ENCODE measurements at places on chromosomes 1 and 21.
A peak's percentile ranks its signal among the peaks of the same experiment; 100 is the strongest.

- no peak for DNase-seq
These were observed 262.9 kb upstream of the PROX1 start for GRCh38 chr1:213724640-213725536.

- DNase-seq = no peak
These were observed 9.9 kb upstream of the MPL start for GRCh38 chr1:43327549-43328292.

DNA sequence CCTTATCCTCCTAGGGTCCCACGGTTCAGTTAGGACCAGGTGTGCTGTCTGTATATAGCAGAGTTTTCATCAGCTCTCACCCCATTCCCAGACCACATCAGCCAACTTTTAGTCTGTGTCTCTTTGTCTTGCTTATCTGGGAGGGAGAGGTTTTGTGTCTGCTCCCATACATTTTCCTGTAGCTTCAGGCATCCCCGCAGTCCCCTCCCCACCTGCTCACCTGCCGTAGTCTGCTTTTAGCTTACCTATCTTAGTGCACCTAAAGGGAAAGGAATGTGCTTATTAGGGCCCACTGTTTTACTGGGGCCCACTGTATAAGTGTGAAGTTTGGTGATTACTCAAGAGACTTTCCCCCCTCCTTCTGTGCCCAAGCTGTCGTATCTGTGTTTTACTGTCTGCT, 225.1 kb downstream of the PLA2G4A start:
- DNase-seq = no peak

GRCh38 chr1:205246351-205247119, 18.8 kb downstream of the TMCC2 start:
- no peak for DNase-seq

- DNase-seq = no peak
These were observed 6.4 kb upstream of the SPATC1L start for GRCh38 chr21:46190491-46191131.

GRCh38 chr21:36254106-36254941, 65.7 kb upstream of the MORC3 start:
- DNase-seq = no peak

GRCh38 chr1:99672530-99673213, 26.8 kb downstream of the PALMD start:
- no peak for DNase-seq

- no peak for DNase-seq
These were observed 10.2 kb downstream of the PPFIA4 start for GRCh38 chr1:203036537-203036936.

DNA sequence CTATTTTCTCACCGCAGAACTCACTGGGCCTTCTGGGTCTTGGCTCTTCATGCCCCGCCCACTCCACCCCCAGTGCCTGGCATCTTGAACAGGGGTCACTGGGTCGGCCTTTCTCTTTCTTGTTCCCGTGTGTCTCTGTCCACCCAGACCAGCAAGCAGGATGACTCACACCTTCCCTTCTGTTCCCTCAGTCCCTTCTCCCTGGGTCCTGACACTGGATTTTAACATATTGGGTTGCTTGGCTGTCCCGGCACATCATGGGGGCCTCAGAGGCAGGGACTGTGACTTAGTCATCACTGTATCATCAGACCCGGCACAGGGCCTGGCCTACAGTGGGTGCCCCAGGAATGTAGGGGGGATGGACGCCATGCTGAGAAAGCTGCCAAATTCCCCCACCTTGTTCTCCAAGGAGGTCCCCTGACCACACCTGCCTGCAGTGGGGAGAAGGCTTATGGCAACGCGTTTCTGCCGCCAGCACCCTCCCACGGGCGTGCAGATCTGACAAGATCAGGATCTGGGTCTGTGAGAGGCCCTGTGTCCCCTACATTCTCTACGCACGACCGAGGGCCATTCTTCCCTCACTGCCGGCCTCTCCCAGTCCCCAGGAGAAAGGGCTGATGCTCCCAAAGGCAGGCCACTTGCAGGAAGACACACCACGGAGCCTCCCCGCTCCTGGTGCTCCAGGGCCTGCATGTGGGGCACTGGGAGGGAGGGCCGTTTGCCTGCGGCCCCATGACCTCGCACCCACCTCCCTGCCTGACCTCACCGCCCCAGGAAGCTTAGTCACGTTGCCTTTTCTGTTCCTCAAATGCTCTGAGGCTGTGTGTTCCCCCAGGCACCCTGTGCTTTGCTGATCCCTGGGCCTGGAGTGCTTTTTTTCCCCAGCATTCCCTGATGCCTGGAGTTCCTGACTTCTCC, 157.2 kb upstream of the TMEM51 start:
- no peak for DNase-seq

DNA sequence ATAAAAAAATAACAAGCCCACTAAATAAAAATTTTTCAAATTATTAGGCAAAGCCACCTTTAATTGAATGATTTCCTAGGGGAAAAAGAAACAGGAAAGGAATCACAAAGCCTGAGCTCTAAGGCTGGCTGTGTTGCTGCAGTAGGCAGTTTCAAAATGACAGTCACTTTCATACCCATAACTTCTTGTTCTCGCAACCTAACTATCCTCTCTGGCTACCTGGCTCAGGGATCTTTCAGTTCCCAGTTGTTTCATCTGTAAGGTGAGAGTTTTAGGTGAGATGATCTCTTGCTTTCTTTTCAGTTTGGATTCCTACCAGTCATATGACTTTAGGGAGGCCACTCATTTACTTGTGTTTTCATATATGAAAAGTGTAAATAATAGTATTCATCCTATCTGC, 226.1 kb downstream of the ASTN1 start:
- no peak for DNase-seq

DNA sequence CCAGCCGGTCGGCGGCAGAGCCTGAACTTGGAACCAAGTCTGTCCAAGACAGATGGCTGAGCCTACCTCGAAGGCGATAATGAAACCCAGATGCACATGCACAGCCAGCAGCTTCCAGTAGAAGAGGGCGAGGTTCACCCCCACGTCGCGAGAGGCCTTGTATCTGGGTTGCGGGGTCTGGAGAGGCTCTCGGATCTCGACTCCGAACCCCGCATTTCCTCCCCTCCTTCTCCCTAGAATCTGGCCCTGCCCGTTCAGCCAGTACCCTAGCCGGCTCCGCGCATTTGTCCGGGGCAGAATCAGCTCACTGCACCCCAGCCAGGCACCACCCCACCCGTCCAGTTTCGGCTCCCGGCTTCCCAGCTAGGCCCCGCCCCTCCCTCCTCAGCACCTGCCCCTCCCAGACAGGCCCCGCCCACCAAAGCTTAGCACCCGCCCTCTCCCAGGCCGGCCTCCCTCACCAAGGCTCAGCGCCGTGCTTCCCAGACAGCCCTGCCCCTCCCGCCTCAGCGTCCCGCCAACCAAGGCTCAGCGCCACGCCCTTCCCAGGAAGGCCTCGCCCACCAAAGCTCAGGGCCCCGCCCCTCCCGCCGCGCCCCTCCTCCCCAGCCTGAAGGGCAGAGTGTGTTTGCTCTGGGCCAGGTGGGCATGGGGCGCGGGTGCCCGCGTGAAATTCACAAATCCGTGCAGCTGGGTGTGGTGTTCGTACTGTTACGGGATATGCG, 4.8 kb upstream of the ARHGEF19 start:
- DNase-seq = peak; percentile 87

- no peak for DNase-seq
These were observed 15.6 kb upstream of the FAAP20 start for GRCh38 chr1:2210084-2210653.

DNA sequence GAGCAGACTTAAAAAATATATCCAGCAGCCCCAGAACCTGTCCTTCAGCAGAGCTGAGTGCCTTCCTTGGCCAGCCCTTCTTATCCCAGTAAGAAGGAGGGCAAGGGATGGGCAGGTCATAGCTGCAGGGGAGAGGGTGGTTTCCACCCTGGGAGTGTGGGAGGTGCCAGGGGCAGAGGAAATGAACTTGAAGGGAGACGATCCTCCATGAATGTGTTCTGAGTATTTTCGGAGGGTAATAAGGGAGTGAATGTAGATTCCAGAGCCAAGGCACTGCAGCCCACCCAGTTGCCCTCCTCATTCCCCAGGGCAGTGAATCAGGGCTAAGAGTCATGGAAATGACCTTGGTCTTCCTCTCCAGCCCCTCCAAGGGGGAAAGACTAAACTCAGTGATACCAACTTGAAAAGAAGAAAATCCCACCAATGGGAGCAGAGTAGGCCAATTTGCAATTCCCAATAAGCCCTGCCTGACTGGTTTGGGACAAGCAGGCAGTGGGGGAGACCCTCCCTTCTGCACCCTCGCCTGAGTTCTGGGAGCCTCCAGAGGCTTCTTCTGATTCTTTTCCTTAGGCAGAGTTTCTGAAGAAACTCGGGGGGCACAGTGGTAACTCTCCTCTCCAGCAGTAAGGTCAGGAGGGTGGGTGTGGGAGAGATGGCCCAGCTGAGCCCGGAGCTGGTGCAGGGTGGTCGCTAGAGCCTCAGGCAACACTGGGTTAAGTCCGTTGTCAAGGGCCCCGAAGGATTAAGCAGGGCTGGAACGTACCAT, 4.2 kb downstream of the MYOG start:
- DNase-seq = no peak

- DNase-seq = no peak
These were observed 60.8 kb downstream of the PRKCZ start for GRCh38 chr1:2110738-2111673.

DNA sequence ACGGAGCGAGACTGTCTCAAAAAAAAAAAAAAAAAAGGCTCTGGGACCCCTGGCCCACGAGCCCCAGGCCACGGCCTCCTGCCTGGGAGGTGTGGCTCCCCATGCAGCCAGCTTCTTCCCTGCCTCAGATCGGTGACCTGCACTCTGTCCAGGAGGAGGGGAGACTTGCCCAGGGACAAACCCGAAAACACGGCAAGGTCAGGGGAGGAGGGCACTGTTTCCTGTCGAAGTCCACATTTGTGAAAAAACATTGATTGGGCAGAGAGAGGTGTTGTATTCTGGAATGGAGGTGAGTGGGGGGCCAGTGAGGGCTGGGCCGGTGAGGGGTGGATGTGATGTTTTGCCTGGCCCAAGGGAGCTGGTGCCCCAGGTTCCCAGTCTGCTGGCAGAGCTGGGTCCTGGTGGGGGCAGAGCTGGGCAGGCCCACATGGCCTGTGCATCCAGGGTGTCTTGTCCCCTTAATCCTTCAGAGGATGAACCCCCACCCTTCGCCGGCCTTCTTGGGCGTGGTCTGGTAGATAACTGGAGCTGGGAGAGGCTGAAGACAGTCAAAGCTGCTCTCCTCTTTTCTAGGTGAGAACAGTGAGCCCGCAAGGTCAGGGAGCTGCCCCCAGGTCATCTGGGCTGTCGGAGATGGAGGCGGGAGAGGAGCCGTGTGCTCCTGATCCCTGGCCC, 12.4 kb upstream of the FAAP20 start:
- DNase-seq = no peak

DNA sequence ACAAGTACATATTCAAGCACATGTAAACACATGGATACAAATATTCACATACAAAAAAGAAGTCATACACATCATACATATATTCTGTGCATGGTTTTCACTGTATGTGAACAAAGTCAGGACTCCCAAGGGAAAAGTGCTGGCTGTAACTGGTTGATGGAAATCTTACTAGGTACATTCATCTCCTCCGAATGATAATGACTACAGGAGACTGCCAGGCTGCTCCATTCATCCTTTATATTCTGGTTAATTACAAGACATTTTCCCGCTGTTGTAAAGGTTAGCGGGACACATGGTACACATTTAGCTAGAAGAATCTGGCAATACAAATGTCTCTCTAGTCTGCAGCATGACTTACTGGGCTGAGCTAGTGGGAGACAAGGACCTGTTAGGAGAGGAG, 26.2 kb upstream of the HMGB4 start:
- no peak for DNase-seq

- DNase-seq = no peak
These were observed 5.5 kb downstream of the SASS6 start for GRCh38 chr1:100127226-100127625.

DNA sequence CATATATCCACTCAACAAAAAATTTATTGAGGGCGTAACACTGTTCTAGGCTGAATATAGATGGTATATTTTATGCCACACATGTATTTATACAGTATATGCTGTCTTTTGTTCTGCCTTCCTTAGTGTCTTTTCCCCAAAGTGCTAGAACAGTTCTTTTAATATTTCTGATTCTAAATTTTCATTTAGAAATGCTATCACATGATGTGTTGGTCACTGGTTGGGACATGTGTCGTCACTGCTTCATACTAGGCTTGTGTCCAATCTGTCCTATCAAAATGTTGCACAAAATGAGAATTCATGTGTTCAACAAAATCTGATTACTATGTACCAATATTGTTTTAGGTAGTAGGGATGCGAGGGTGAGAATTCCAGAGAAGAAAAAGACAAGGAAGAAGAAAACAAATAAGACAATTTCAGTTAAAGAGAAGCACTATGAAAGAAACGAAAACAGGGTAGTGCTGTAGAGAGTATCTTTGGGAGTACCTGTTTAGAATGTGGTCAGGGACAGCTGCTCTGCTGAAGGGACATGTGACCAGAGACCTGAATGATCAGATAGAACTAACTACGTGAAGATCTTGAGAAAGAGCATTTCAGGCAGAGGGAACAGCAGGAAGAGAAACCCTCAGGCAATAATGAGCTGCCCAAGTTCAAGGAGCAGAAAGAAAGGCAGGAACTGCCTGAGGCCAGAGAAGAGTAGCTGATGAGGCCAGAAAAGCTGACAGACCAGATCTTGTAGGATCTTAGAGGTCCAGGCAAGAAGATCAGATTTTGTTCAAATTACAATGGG, 1.3 kb downstream of the KMO start:
- DNase-seq = no peak

GRCh38 chr1:150235294-150235851, 539 bp downstream of the ANP32E start:
- peak; percentile 16 for DNase-seq

GRCh38 chr1:174914991-174915390, 84.8 kb upstream of the CACYBP start:
- no peak for DNase-seq

DNA sequence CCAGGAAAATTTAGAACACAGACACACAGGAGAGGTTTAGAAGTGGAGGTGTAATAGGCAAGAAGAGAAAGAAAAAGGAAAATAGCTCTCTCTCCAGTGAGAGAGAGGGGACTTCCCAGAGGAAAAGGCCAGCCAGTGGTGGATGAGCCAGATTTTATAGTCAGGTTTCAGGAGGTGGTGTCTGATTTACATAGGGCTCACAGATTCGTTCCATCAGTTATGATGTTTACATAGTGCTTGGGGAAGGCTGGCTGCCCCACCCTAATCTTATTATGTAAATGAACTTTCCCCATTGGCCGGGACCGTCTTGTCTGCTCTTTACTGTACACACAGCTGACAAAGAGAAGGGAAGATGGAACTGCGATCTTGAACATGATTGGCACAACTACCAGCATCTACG, 797.3 kb downstream of the PLA2G4A start:
- no peak for DNase-seq

DNA sequence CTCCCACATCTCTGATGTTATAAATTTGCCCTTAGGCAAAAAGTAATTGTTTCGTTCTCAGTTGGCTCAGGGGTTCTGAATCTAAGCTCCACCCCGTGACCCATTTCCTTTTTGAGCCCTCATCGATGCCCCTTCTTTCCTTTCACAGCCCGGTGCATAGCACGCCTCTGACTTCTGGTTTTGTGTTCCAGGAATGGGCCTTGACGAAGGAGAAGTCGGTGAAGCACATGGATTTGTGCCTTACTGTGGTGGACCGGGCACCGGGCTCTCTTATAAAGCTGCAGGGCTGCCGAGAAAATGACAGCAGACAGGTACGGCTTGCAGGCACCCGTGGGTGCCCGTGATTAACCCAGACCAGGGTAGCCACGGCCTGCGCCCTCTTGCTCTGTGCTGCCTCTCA, 151.9 kb downstream of the PGBD5 start:
- no peak for DNase-seq

GRCh38 chr1:38138498-38139233, 92.1 kb upstream of the POU3F1 start:
- DNase-seq = no peak

Data from stimulated activated CD4-positive, alpha-beta T cell treated with anti-CD3 and anti-CD28 coated beads, Interleukin-15, amount 100 ng/mL, for 1 hour (primary cell).